ENCODE measurements at places on chromosomes 11 and 22.

DNA sequence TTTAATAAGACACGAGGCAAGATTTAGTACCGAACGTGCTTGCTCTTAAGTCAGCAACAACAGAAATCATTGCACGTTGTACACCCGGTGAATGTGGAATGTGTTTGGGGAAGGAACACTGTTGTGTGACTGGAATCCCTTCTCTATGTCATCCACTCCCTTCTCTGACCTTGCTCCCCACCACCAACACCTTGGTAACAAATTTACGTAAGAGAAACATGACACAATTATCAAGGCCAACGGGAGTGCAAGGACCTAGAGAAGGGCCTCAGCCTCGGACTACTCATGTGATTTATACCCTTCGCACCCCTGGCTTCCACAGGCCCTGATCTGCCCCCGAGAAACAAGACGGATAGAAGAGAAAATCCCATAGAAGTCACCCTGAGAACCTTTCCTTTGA, 236.2 kb downstream of the LARGE1 start:
- no peak for DNase-seq

- no peak for DNase-seq
These were observed 7.3 kb downstream of the TCN2 start for GRCh38 chr22:30614268-30614667.

GRCh38 chr11:82863209-82863608, 37.0 kb downstream of the PRCP start:
- DNase-seq: no peak

DNA sequence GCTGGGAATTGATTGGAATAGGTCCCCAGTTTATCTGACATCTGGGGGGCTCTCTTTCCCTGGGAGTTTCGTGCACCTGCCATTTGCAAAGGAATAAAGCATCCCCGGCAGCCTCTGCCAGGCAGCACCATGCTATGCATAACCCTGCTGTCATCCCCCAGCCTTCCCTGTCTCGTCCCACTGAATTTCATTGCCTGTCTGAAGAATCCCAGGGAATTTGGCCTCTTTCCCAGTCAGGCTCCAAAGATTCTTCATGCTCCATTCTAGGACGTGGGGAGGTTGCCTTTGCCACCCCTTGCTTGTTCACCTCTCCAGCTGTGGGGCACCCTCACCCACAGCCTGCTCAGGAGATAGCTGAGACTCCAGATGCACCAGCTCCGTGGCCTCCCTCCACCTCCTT, 195.1 kb upstream of the TBCEL start:
- no peak for DNase-seq

- peak; percentile 64 for DNase-seq
These were observed 19.5 kb downstream of the IL17REL start for GRCh38 chr22:49992921-49993648.

DNA sequence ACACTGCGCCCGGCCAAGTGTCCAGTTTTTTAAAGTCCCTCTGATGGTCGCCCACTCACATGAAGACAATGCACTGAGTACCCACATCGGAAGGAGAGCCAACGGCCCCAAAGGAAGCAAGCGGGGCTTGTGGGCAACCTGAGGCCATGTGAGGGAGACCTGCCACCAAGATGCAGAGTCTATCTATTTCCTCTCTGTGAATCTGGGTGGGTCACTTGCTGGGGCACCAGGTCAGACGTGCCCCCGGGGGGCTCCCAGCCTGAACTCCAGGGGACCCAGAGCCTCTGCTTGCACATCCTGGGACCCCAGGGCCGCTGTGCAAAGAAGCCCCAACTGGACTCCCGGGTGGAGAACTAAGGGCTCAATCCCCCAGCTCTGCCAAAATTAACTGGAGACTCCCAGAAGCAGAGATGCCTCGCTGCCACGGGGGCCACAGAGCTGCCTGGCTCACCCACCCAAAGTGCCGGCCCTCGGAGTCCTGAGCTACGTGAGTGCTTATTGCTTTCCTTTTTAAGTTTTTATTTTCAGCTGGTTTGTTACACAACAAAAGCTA, 106.4 kb downstream of the BRD1 start:
- DNase-seq: no peak

DNA sequence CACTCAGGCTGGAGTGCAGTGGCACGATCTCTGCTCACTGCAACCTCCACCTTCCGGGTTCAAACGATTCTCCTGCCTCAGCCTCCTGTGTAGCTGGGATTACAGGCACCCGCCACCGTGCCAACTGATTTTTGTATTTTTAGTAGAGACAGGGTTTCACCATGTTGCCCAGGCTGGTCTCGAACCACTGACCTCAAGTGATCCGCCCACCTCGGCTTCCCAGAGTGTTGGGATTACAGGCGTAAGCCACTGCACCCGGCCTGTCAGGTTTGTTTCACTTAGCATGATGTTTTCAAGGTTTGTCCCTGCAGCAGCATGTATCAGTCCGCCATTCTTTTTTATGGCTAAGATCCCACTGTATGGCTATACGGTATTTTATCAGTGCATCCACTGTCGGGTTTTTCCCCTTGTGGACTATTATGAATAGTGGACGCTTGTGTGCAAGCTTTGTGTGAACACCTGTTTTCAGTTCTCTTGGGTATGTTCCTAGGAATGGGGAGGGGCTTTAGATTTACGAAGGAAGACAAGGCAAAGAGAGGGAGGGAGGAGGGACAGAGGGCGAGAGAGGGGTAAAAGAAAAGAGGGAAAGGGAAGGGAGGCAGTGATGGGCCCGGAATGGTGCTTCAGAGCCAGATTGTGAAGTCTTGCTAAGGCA, 13.9 kb upstream of the CDC42EP2 start:
- no peak for DNase-seq

DNA sequence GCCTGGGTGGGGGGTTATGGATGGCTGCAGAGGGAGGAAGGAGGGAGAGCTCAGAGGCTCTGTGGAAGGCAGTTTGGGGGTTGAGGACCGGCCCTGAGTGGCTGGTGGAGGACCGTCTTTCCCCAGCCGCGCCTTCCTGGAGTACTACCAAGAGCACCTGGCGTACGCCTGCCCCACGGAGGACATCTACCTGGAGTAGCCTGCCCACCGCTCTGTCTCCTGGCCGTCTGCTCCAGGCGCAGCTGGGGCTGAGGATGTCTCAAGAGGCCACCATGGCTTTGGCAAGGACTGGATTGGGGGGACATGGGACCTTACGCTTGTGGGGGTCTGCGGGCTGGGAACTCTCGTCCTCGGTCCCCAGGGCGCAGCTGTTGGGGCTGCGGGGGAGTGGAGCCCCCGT, 10.0 kb downstream of the MAPK8IP2 start:
- DNase-seq: no peak

DNA sequence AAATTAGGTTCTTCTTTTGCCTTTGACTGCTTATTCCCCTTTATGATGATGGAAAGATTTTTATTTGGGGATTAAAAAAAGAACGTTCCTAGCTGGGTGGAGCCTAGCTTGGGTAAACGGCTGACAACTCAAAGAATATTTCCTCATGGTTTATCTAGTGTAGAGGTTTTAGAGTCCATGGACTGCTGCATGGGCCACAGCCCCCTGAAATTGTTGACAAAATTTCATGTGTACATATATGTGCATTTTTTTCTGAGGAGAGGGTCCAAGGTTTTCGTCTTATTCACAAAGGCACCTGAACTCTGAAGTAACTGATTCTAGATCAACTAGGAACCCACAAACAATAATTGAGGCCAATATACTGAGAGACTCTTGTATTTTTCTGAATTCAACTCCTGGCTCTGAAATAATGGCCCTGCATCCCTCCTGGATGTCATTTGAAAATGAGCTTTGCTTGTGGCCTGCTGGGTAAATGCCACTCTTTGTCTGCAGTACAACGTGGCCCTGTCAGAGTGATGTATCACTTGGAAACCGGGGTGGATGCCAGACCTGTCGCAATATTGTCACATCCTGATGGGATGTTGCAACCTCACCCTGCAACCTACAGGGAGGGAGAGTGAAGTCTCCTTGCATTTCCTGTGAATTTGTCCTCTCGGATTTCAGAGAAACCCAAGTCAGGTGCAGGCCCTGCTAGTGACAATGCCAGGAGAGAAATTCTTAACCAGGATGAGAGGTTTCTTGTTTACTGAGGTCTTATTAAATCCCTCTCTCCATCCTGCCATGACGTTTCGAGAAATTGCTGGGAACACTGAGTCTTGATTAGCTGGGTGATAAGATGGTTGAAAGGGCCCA, 33.8 kb downstream of the EHF start:
- DNase-seq: no peak

- DNase-seq: no peak
These were observed 129.2 kb downstream of the CACNA1I start for GRCh38 chr22:39699631-39700360.

DNA sequence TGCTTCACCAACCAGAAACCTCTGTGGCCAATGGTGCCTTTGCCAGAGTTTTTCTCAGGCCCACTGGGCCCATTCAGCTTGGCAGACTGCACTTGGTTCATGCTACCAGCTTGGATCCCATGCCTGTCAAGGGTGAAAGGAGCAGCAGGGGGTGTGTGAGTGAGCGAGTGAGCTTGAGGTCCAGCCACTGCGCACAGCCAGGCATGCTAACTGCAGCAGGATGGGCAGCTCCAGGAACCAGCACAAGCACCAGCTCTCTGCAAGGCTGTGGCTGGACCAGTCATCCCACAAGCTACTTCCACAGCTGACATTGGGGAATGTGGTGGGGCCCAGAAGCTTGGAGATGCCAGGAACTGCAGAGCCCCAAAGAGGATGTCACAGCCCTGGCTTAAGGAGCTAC, 40.8 kb downstream of the DDIAS start:
- DNase-seq: no peak

DNA sequence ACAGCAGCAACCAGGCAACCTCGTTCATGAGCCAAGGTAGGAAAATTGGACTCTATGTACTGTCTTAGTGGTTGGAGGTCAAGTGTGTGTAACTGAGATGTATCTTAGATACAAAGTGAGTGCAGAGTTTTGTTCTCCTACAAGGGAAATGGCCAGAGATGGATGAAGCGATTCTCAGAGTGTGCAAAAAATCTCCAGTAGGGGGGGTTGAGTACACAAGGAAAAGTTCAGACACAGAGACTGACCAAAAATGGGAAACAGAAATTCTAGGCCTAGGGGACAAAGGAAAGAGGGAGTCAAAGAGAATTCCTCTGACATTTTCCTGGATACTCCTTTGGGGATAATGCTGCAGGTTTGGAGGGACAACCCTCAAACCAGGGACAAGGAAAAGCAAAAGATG, 38.2 kb upstream of the OR5AK2 start:
- no peak for DNase-seq
